ENCODE measurements at places on chromosomes 4 and X.

- DNase-seq: no peak
These were observed 317.2 kb downstream of the DHX15 start for GRCh38 chr4:24266951-24267722.

DNA sequence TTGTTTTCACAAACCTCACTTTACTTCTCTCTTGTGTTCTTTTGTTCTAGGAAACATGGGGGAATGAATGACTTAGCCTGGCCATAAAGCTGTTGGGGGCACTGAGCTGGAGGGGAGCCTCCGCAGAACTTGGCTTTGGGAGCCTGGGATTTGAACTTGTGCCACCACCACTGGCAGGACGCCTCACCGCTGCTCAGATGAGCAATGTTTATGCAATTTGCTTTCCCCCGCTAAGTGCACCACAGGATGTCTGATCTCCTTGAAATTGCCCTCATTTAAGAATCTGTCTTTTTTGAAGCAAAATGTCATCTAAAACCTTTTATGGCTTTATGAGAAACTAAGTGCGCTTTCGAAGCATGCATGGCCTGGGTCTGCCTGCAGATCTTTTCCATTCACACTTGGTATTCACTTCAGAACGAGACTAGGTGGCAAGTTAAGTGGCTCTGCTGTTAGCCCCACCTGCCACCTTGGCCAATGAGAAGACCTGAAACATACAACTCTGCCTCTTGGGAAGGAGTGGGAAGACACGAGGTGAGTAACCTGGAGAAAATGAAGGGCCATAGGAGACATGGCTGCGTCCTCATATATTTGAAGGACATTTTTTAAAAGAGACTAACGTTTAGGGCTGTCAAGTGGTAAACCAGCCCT is 119.3 kb downstream of the LDB2 start:
- DNase-seq: no peak

GRCh38 chrX:146956760-146957159 is 142.2 kb upstream of the CXorf51A start:
- no peak for DNase-seq

DNA sequence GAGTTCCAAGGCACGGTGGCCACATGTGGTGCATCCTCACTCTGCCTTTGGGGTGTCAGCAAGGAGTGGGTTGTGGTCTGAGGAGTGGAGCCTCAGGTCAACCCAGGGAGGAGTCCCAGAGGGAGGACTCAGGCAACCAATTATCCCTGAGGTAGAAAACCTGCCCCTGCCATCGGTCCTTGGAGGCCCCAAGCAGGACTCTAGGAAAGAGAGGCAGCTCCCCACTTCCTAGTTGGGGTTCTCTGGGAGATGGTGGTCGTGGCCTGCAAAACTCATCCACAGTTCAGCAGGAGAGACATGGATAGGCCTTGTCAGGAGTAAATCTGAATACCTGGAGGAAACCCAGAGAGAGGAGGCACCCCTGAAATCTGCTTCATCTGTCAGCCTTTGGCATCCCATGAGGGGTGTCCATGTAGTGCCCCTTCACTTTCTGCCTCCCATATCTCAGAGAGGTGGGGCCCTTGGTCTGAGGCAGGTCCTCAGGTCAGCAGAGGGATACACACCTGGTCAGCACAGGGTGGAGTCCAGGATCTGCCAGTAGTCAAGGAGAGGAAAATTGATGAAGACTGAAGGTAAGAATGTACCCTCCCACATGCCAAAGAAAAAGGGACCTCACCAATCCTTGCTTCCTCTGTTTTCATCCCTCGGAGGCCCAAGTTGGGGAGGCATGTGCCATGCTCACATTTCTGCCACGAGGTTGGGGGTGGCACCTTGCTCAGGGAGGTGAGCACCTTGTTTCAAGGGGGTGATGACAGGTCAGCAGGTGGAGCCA is 1.6 kb downstream of the MAGEA11 start:
- DNase-seq: no peak

DNA sequence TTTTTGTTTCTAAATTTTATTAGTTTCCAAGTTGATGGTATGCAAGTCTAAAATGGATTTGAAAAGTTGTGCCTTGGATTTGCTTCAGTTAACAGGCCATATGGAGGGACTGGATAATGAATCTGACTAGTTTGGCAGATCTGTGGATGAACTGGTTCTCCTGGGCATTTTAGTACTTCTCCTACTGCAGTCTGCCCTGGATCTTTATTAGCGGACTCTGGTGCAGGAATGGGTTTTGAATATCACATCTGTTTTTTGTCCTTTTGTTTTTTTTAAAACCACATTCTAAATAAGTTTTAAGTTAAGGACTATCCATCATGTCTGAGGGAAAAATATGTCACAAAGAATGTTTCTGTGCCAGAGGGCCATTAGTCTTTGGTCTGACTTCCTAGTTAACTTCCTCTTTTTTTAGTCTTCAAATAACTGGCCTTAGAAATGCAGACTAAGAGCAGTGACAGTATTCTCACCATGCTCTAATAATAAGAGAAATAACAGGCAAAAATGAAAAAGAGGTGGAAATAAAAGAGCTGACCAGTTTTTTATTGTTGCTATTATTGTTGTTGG is 13.9 kb upstream of the DCK start:
- no peak for DNase-seq

GRCh38 chr4:1713003-1713851 is 1.1 kb upstream of the SLBP start:
- no peak for DNase-seq

DNA sequence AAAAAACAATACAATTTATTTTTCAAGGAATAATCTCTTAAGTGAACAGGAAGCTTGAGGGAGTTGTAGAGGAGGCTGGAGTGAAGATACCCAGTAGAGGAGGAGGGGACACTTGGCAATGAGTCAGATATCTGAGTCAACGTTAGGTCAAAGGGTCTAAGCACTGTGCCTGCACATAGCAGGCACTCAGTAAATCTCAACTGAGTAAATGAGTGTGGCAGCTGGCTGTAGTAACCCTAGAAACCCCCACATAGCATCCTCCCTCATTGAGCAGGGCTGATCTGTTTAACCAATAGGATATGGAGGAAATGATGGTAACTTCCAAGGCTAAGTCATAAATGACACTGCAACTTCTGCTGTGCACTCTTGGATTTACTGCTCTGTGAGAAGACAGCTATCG is 186.0 kb upstream of the FAM241A start:
- no peak for DNase-seq

GRCh38 chr4:40628888-40629287 is 776 bp downstream of the RBM47 start:
- no peak for DNase-seq

GRCh38 chr4:112082954-112083586 is 62.2 kb upstream of the FAM241A start:
- DNase-seq: no peak

GRCh38 chr4:165684177-165684805 is 188.7 kb upstream of the TLL1 start:
- no peak for DNase-seq

DNA sequence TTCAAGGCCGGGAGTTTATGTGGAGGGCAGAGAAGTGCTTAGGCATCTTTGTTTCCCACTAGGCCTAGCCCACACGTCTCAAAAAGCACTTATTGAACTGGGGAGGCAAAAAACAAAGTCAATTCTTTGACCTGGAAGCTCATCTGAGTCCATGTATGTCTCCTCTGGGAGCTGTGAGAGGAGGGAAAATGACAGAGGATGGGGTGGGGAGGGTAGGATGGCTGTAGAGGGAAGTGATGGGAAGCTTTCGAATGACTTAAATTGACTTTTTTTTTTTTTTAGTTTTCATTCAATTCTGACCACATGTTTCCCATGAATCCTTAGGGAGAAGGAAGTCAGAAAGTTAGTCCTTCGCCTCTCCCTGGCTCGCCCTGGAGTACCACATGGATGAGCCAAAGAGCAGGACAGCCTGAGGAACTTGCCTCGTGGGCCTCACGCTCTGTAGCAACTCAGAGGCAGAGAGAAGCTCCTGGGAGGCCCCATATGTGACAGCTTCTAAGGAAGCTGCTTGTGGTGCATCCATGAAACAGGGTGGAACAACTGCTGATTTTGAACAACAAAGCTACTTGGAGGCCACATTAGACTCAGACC is 45.0 kb downstream of the NHSL2 start:
- DNase-seq: no peak

DNA sequence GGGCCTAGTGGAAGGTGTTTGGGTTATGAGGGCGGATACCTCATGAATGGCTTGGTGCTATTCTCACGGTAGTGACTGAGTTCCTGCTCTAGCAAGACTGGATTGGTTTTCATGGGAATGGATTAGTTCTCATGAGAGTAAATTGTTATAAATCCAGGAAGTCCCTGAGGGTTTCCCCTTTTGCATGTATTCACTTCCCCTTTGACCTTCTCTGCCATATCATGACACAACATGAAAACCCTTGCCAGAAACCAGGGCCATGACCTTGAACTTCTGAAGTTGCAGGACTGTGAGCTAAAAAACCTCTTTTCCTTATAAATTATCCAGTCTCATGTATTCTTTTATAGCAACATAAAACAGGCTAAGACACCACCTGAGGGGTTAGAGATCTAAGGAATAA is 529.7 kb upstream of the RPS6KA3 start:
- DNase-seq: no peak

- DNase-seq: no peak
These were observed 284.0 kb upstream of the FRG1 start for GRCh38 chr4:189656641-189657040.

- no peak for DNase-seq
These were observed 32.8 kb downstream of the TSC22D3 start for GRCh38 chrX:107742700-107743191.

DNA sequence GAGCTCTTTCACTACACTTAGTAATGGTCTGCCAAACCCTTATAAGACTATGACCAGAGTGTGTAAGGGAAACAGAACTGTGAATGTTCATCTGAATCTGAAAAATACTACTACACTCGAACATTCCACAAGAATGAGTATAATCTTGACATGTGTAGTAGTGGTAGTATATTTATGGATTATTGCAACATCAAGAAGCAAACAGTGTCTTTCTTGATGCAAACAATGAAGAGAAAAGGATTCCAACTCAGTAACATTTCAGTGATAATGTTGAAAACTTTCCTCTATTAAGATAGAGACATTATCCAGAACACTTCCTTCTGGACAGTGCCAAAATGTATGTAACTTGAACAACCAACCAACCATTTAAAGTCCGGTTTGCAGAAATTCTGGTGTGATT is 394.7 kb upstream of the CPEB2 start:
- no peak for DNase-seq

DNA sequence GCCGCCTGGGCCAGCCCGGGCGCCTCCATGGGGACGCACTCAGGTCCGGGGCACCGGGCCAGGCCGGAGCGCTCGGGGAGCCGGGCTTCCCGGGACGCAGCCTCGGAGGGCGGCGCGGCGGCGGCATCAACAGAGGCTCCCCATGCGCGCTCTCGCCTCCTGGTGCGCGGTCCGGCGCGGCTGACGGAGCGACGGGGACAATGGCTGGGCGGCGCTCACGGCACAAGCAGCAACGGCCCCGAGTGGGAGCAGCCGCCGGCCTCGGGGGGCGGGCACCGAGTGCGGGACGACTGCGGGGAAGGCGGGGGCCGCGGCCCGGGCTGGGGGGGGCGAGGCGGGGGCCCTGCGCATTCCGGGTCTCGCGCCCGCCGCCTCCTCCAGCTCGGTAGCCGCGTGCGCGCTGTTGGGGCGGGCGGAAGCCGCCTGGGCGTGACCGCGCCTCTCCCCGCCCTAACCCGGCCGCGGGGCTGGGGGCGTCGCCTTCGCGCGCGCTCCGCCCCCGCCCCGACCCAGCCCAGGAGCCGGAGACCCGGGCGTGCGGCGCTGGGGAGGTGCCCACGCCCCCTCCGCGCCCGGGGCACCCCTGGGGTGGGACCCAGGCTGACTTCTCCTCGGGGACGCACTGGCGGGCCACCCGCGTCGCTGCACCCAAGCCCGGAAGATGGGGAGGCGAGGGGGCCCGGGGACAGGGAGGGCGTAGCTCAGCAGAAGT is at the start of gene PRKX:
Gene PRKX, minus strand, starts transcription at position 425 of the 712 bp plus-strand sequence. Its CDS starts 396 bp downstream, at position 29.
- peak; percentile 65 for DNase-seq

DNA sequence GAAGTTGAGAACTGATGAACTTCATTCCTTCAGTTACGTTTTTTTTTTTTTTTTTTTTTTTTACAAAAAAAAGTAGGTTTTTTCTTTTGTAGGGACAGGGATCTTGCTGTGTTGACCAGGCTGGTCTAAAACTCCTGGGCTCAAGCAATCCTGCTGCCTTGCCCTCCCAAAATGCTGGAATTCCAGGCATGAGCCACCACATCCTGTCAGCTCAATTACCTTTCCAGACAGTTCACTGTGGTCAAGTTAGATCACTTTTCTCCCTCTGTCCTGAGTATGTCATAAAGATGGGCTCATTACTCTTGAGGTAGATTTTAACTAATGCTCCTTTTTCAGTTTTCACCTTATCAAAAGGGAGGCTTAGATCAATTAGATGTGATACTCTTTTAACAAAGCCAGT is 10.8 kb upstream of the NR3C2 start:
- no peak for DNase-seq

DNA sequence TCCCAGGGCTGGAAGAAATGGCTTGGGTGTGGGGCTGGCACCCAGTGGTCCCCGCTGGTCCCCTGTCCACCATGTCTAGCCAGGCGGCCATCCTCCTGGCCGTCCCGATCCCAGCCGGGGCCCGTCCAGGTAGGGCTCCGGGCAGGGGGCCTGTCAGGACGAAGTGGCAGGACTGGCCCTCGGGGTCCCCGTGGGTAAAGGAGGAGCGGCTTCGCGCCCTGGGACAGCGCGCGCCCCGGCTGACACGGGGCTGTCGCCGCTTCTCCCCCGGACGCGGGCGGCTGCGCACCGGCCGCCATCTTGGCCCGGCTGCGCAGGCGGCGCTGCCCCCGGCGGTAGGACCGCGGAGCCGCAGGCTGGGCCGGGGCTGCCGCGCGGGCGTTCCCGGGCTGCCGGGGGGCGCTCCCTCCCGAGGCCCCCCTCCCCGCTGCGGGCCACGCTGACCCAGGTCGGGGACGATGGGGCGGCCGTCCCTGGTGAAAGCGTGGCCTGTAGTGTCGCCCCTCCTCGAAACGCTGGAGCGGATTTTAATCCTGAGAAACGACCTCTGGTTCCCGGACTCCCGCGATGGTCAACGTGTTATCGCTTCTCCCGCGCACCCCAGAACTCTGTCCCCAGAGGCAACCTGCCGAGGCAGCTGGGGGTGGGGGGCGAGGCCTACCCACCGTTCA is 60.4 kb upstream of the BCOR start:
- DNase-seq: peak; percentile 37

DNA sequence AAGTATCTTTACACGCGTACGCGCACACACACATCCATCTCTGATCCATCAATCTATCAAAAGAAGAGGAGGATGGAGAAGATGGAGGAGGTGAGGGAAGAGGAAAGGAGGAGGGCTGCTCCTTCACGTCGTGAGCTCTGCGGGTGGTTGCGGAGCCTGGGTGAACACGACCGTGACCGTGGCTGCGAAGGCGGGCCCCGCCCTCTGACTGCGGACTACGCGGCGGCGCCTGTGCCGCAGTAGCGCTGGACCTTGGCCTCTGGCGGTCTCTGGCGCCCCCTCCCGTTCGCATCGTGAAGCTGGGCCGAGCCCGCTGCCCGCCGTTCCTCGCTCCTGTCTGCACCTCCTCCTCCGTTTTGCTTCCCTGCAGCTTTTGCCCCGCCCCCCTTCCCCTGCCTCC is 37.7 kb upstream of the ARAF start:
- DNase-seq: peak; percentile 81

- no peak for DNase-seq
These were observed 279.2 kb downstream of the QDPR start for GRCh38 chr4:17232566-17233253.

GRCh38 chr4:185119927-185120630 is 23.0 kb upstream of the SLC25A4 start:
- DNase-seq: no peak

GRCh38 chrX:31279359-31279758 is 207.5 kb upstream of the FTHL17 start:
- DNase-seq: no peak

Measured in stimulated activated naive CD8-positive, alpha-beta T cell treated with anti-CD3 and anti-CD28 coated beads, Interleukin-15, amount 100 ng/mL, for 72 hours (primary cell).